ENCODE measurements at places on chromosomes 2 and 18.

GRCh38 chr18:50706199-50706598 lies 113.6 kb downstream of the MRO start:
- DNase-seq, result no peak

DNA sequence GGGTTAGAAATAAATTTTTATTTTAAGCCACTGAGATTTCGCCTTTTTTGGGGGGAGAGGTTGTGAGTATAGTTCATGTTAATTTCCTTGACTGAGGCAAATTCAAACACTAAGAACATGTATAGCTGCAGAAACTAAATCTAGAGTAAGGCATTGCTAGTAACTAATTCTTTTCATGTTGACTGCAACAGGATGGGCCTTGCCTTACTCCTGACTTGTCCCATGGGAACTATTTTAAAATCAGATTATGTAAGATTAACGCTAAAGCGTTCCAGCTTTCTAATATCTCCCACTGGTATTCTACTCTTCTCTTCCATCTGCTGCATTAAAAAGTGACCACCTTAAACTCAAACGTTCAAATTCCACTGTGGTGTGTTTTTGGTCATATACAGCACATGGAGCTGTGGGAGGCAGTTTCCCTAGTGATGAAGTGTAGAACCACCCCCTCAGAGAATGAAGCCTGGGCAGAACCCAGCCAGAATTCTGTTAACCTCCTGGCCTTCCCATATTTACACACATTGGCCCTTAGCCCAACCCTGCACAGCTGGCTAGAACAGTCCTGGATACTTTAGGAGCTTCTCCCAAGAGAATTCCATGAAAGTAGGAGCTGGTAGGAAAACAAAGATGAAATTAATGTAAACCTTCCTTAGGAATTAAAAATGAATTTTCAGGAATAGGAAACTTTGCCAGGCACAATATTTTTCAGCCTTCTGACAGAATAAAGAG lies 687.8 kb downstream of the SLC4A3 start:
- DNase-seq, result no peak

DNA sequence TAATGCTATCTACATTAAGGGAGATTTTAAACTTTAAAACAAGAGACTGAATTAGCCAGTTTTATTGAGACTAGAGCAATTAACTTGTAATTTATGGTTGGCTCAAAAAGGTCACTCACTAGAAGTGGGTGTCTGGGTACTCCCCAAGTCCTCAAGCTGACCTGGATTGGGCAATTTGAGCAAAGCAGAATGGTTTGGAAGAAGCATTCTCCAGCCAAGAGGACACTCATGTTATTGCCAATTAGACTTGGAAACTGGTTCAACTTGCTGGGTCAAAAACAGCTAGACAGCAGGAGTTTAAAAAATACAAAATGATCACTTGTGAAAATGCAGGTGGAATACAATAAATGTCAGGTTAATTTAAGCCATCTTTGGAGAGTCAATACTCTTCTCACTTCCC lies 29.5 kb upstream of the MYO1B start:
- DNase-seq, result peak; percentile 67

- DNase-seq, result no peak
Measured at GRCh38 chr18:69658685-69659084, 258.0 kb downstream of the DOK6 start.

DNA sequence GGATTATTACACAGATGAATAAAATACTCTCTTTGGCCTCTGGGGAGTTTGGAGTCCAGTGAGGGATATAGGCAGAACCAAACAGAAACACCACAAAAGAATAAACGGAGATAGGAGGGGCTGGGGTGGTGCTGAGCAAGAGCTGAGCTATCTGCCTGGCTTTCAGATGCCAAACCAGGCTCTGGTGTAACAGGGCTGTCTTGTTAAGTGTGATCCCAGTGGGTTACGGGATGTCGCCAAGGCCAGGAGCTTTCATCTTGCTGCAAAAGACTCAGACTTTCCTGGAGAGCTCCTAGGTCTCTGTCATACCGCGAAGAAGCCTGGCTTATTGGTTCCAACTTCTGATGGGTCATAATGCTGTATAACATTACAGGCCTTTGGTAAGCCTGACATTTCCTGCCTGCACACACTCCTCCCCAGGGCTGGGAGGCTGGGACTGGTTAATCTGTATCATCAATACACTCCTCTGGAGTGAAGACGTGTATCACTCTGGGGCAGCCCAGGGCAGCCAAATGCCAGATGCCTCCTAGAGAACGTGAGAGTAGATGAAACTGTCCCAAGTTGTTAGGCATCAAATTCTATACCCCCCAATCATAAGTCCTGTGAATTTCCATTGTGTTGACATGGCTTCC lies 60.5 kb downstream of the STPG4 start:
- DNase-seq, result no peak

- peak; percentile 88 for DNase-seq
Measured at GRCh38 chr18:12159446-12159845, 65.8 kb downstream of the ANKRD62 start.

DNA sequence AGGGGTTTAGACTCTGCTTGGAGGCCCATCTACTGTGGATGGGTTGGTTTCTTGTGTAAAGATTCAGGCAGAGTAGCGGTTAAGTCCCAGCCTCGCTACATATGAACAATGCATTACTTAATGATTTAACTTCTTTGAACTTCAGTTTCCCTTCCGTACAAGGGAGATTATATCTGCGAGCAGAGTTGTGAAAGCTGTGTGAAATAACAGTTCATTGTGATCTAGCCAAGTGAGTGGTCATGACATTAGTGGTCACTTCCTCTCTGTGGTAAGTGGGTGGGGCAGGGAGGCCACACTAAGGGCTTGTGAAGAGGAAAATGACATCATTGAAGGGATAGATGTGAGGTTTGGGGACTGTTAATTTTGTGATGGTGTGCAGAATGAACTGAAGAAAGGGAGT lies 14.1 kb upstream of the MEX3C start:
- peak; percentile 54 for DNase-seq

- no peak for DNase-seq
Measured at GRCh38 chr18:60568220-60568619, 195.6 kb upstream of the MC4R start.

All from epithelial cell of esophagus (primary cell).